ENCODE measurements at places on chromosomes 5 and 9. TPM values are rescaled to one million over a fixed set of nuclear protein-coding genes. Genes with fewer than 3 reads are reported as not detected.

Gene EIF4E1B
- not detected for total RNA-seq

Gene DOCK8
- 73.2 TPM for total RNA-seq

Gene PCDHGA2
- total RNA-seq = 0.27 TPM

Gene SH3TC2
- total RNA-seq = 2.2 TPM

Gene PTGS1
- 49.8 TPM for total RNA-seq

Gene REEP2
- total RNA-seq = 2.7 TPM

Gene PLPPR1
- not detected for total RNA-seq

Gene TPPP
- 12.9 TPM for total RNA-seq

Gene GRIN3A
- under 0.01 TPM for total RNA-seq

Gene SLC36A2
- total RNA-seq = under 0.01 TPM

Gene KCTD16
- under 0.01 TPM for total RNA-seq

Gene PRDM9
- total RNA-seq = under 0.01 TPM

Gene ORM2
- total RNA-seq = not detected

Gene GTF2H2
- 5.4 TPM for total RNA-seq

Gene AMBP
- not detected for total RNA-seq

Gene NTRK2
- total RNA-seq = under 0.01 TPM

Gene IFNE
- not detected for total RNA-seq

Gene C5orf58
- under 0.01 TPM for total RNA-seq

Gene GABRA6
- total RNA-seq = not detected

All from hematopoietic multipotent progenitor cell (in vitro differentiated cells).